ENCODE measurements at places on chromosomes 3 and 15.

GRCh38 chr3:127036209-127037020 lies 53.5 kb downstream of the PLXNA1 start:
- no peak for DNase-seq

GRCh38 chr3:111901637-111902036 lies 42.6 kb downstream of the PHLDB2 start:
- DNase-seq: no peak

GRCh38 chr3:162192340-162193029 lies 695.9 kb downstream of the OTOL1 start:
- no peak for DNase-seq

- DNase-seq: peak; percentile 1
Measured at GRCh38 chr3:31132132-31132769, 237.8 kb upstream of the GADL1 start.

DNA sequence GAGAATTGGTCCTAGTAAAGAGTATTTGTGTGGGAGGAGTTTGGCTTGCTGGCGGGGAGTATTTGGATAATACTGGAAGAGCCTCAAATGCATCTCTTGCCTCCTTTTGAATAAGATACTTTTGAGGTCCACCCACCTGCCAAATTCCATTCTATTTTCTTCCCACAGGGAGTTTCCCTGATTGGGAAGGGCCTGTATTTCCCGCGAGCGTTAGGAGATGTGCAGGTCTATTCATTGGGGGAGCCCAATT lies 406 bp upstream of the RASA2 start:
- no peak for DNase-seq

DNA sequence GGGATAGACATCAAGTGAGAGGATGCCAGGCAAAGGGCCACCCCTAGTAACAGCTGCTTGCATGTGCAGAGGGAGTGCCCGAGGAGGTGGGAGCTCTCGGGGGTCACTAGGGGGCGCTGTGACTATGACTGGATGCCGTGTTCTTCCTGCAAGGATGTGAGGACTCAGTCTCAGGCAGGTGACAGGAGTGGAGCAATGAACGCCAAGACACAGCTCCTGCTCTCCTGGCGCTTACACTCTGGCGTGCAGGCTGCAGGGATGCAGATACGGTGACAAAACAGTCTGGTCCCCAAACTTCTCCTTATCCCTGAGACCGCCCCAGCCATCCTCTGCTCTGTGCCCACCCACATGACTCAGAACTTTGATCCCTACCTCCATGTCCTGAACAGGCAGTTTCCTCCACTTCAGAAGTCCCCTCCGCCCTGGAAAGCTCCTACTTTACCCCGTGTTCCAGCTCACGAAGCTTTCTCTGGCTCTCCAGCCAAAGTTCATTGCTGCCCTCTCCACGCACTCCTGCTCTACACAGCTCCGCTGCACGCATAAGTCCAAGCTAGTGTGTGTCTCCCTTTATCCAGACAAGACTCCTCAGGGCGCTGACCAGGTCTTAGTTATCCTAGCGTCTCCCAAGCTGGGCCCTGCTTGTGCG lies 14.7 kb downstream of the RHOV start:
- DNase-seq: peak; percentile 18

GRCh38 chr3:134803051-134803505 lies 8.0 kb downstream of the EPHB1 start:
- no peak for DNase-seq

- DNase-seq: no peak
Measured at GRCh38 chr15:83283813-83284558, 478 bp downstream of the BNC1 start.

GRCh38 chr3:173747427-173747826 lies 349.9 kb downstream of the NLGN1 start:
- no peak for DNase-seq

DNA sequence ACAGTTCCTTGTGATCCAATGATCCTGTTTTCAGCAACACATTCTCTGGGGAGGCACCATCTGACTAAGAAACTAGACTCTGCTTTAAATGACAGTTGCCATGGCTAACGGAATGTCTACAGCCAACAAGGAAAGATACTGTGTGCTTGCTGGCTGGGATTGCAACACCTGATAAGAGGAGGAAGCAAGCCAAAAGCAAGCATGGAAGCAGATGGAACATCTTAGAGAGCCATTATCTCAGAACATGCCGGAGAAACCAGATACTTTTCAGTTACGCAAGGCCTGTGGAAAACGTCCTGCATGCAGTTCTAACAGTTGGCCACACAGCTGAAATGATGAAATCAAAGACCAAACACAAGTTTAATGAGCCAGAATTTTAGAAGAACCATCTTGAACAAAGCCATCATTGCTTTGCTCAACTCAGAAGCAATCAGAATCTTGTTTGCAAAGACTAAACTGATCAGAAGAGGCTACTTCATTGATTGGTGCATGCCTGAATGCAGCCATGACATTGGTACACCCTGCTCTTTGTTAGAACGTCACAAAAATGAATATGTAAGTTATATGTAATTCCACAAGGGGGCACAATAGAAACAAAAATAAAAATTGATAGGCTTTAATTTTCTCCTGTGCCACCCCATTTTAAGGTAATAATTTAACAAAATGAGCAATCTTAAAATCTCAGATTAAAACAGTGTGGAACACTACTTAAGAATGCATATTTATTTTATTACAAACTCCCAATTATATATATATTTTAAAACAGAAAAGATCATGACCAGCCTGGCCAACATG lies 50.8 kb downstream of the GXYLT2 start:
- peak; percentile 32 for DNase-seq

- no peak for DNase-seq
Measured at GRCh38 chr3:117005274-117005673, 295.7 kb downstream of the TUSC7 start.

- DNase-seq: no peak
Measured at GRCh38 chr3:26703519-26703918, 80.9 kb downstream of the LRRC3B start.

DNA sequence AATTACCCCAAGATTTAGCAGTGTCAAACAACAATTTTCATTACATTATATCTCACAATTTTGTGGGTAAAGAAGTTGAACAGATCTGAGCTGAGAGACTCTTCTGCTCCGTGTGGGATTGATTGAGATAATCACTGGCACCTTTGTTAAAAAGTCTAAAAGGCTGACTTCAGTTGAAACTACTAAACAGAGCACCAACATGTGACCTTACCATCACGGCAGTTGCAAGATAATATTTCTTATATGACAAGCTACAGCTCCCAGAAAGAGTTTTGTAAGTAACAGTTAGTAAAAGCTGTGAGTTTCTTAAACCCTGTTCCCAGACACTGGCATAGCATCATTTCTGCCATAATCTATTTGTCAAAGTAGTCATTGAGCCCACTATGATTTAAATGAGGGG lies 25.0 kb downstream of the CGGBP1 start:
- no peak for DNase-seq

DNA sequence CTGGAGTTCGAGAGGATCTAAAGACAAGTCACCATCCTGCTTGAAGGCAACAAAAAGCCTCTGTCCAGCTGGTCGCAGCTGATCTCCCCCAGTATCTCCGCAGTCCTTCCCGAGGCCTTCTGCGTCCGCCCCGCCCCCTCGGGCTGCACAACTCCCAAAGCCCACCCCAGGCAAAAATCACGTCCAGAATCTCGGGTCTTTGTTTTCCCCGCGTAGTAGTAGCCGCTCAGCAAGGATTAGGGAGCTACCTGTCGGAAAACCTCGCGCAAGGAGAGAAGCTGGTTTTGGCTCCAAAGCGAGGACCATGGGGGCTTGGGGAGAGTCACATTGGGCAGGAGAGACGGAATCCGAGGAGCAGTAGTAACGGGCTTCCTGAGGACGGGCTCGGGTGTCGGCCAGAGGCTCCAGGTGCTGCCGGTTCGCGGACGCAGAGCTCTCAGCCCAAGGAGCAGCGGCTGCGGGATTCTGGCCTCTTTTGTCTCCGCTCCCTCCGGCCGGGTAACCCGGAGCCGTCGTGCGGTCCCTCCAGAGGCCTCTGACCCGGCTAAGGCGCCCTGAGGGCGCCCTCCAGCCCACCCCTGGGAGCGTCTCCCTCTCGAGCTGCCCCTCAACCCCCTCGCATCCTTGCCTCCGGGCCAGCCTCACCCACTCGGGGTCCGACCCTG lies 401 bp downstream of the ZSCAN29 start:
- no peak for DNase-seq

- DNase-seq: no peak
Measured at GRCh38 chr3:15055019-15055557, 10.0 kb downstream of the MRPS25 start.

- peak; percentile 47 for DNase-seq
Measured at GRCh38 chr3:107599772-107600145, 77.0 kb downstream of the BBX start.

DNA sequence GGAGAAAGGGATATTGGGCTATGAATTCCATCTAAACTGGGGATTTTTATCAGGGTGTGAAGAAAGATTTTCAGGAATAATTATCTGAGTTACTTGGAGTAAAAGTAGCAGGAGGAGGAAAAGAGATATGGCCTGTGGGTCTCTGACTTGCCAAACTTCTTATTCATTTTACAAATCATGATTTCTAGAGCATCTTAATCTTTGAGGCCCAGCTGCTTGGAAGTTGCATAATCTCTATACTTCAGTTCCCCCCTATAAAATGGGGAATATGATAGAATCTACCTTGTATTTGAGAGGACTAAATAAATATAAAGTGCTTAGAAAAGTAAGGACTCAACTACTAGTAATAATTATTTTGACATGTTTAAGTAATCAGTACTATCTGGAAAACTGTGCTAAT lies 11.0 kb upstream of the GABPB1 start:
- no peak for DNase-seq

GRCh38 chr15:73265536-73266153 lies 103.1 kb downstream of the HCN4 start:
- DNase-seq: peak; percentile 35

- no peak for DNase-seq
Measured at GRCh38 chr3:113783463-113783862, 36.6 kb downstream of the ATP6V1A start.

- no peak for DNase-seq
Measured at GRCh38 chr3:130707902-130708601, 38.6 kb downstream of the PIK3R4 start.

GRCh38 chr3:62632510-62633294 lies 242.5 kb downstream of the CADPS start:
- DNase-seq: no peak

DNA sequence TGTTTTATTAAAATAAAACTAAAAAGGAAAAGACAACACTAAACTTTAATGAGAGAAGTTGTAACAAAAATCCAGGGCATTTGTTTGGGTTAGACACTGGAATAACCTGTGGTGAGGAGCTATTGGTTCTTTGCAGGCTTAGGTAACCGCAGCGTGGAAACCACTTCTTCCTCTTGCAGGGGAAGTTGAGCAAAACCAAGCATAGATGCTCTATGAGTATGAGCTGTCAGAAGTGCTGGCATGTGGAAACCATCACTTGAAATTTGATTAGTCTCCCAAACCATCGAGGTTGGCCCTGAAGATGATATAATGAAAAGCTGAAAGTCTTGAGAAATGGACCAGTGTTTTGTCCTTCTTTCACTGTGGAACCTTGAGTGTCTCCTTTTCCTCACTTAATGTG lies 127.1 kb upstream of the RBMS3 start:
- no peak for DNase-seq

Data from NCI-H1105 treated with DMSO at 0.1 percent for 48 hours (cell line).